ENCODE measurements at places on chromosomes 3 and 15. TPM values are rescaled to one million over a fixed set of nuclear protein-coding genes. Genes with fewer than 3 reads are reported as not detected.

DNA sequence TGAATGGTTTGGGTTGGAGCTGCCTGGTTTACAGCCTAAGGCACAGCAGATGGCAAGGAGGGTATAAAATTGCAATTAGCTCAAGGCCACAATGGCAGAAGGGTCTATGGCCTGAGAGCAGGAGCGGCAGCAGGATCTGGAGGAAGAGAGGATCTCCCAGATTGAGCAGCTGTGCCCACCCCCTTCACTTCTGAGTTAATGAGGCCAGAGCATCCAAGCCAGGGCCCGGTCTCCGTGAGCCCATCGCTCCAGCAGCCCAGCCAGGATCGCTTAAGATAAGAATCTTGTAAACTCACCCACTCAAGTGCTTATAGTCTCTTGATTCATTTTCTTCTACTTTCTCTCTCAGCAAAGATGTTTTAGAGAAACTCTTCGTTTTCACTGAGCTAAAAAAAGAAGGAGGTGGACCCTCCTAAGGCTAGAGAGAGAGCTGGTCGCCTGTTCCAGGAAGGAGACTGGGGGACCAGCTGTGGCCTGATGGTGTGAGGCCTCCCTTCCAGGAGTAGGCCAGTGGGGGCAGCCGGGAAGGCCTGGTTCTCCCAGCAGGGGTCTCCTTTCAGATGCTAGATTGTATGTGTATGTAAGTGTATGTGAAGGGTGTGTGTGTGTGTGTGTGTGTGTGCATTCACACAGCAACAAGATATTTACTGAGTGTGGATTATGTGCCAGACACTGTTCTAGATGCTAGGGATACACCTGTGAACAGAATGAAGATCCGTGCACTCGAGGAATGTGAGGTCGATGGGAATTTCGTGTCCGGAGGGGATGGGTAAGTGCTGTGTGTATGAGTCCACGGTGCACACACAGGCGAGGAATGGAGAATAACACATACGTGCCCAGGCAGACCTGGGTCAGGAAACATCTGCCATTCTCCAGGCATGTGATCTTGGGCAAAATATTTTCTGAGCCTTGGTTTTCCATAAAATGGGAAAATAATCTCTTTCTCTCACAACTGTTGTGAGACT is 18.6 kb downstream of the MAGEF1 start:
- DNase-seq = no peak

The C3orf52 gene
- total RNA-seq = 11.2 TPM

The SNTN gene
- total RNA-seq = not detected

DNA sequence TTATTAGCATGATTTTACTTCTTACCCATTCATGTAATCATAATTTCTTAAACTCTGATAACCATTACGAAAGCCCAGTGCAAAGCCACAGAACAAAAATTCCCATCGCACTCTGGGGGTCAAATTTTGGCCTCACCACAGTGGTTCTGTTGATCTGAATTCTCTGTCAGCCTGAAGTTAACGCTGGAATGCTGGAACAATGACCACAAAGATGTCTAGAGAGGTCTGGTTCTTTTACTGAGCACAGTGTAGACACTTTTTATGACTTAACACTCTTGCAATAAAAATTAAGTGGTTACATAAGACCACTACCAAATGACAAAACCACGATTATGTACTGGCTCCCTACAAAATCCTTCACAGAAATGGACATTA is 94.7 kb downstream of the PDZRN3 start:
- DNase-seq = no peak
